ENCODE measurements at places on chromosomes 2 and 18.

DNA sequence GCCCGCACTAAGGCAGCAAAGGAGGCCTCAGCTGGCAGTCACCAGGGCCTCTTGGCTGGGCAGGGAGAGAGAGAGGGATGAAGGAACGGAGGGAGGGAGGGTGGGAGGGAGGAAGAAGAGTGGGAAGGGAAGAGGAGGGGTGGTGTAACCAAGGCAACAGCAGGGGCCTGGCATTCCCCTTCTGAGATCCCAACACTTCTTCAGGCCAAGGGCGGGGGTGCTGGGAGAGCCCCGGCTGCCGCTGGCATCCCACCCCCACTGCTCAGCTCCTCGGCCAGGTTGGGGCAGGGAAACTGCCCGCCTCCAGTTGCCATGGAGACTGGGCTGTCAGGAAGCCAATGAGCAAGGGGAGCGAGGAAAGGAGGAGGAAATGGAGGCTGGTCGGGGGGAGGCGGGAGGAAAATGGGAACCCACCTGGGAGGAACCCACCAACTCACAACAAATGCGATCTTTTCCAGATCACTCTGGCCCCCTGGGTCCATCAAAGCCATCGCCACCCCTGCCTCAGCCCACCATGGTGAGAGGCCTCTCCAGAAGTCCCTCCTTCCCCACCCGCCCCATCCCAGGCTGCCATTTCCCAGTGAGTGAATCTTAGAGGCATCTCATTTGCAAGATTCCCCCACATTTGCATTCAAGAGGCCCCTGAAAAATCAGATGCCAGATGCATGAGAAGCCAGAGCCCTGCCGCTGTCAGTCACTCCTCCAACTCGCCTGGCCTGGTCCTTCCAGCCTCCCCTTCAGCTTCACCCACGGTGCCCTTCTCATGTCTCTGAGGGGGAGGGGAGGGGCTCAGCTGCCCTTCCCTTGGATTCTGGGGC lies 12.4 kb downstream of the SH2D6 start:
- DNase-seq, result no peak

GRCh38 chr2:163373496-163373895 lies 362.3 kb downstream of the FIGN start:
- DNase-seq, result no peak

- DNase-seq, result no peak
Observed at GRCh38 chr18:54690198-54690597, 99.2 kb downstream of the DYNAP start.

DNA sequence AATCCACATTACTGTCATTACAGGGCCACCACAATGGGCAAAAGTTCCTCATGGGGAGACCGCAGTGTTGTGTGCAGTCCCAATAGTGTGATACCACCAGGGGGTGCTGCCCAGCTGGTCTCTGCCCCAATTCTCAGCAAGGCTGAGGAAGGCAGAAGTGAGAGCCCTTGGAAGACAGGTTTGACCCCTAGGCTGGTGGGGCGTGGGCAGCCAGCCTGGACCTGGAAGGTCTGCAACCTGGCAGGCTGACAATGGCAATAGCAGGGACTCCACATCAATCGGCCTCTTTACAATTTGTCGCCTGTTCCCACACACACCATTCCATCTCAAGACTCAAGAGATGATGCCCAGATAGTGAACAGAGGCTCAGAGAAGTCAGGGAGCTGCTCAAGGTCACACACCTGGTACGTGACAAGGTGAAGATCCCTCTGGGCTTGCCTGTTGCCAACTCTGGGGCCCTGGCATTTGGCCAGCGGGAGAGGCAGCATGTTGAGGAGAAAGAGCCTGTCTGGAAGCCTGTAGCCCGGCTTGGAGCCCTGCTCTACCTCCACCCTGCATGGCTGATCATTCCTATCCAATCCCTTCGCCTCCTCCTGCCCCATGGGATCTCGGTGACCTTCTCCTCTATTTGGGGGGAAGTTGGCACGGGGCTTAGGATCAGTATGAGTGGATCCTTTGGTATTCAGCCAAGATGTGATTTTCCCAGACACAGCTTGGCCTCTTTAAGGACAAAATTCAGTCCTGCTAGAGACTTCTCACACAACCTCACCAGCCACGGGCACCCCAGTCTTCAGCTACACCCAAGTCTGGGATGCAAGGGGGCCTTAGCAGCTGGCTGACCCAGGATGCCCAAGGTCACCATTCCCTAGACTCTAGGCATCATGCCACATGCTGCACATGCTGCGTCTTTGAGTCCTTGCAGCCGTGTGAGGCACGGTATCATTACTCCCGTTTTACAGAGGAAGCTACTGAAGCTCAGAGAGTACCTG lies 2.9 kb upstream of the ATOH8 start:
- DNase-seq, result peak; percentile 66

DNA sequence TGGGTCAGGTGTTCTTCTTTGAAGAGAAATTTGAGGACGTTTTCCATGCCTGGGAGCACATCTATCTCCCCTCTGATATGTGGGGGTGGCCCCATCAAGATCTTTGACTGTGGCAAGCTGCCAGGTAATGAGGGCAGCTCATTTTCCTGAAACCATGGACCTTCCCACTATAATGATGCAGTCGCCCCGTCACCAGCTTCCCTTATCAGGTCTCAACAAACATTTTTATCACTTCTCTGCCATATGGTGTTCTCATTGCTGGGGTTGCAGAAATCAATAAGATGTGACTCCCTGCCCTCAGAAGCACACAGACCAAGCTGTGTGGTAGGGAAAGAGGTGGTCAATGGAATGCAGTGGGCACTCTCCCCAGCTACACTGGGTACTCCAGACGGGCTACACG lies 48.4 kb upstream of the B3GNT7 start:
- no peak for DNase-seq

DNA sequence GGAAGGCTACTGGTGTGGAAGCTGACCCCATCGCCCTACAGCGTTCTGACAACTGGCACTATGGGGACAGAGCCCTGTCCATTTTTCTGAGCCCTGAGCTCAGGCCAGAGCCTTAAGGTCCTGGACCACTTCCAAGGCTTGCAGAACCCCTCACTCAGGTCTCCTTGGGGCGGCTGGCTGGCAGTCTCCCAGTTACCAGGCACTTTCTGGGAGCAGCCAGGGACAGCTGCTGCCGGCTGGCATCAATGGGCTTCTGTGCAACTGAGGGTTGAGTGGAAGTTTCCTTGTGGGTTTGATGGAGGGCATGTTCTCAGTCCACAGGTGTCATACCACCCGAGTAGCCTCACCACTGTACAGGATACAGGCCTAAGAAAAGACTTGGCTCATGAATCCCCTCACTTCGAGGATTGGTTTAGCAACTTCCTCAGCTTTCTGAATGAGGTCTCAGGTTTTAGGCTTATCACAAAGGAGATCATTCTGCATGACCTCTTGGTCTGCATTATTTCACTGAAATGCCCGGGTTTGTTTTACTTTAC lies 27.4 kb upstream of the WIPF1 start:
- DNase-seq, result no peak

DNA sequence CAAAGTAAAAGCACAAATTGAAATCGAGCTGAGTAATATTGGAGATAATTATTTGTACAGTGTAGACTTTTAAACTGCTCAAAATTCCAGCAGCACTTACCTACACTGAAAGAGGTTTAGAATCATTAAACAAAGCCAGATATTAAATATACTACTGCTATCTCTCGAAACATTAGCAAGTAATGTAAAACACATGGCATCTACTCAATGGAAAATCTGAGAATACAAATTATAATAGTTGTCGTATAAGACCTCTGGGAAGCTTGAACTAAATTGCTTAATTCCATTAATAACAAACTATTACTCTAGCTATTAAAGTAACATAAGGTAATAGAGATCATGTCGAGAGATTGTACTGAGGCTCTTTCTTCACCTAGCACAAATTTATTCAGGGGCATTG lies 108.9 kb downstream of the KLHL29 start:
- DNase-seq, result no peak

- no peak for DNase-seq
Observed at GRCh38 chr18:10027031-10027430, 113.2 kb downstream of the VAPA start.

GRCh38 chr2:169225906-169226305 lies 136.4 kb downstream of the LRP2 start:
- DNase-seq, result no peak

DNA sequence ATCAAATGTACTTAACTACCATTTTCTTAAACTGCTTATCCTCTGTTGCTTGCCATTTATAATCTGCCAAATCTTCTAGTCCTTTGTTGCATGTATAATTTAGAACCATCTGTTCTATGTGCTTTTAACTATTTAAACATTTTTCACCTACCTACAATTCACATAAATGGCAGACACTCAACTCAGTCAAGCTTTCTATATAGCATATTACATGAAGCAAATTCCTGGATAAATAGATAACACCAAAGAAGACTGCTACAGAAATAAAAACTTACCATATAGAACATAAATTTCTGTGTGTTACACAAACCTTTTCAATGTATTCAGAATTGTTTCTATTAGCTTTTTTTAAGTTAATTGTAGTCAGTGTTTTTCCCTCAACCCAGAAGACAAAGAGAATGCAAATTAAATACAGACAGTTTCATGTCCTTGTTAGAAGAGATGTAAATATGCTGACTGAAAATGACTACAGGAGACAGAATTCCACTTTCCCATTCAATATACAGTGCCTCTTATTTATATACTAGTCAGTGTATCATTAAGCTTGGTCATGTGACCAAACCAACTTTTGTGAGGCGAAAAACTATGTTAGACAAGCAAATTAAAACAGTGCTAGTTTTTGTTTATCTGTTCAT lies 2.6 kb downstream of the BAZ2B start:
- no peak for DNase-seq
